ENCODE measurements at places on chromosomes 6 and 20. TPM values are rescaled to one million over a fixed set of nuclear protein-coding genes. Genes with fewer than 3 reads are reported as not detected.
A peak's percentile ranks its signal among the peaks of the same experiment; 100 is the strongest.

- no peak for DNase-seq
Measured at GRCh38 chr6:35321091-35321490, 21.3 kb upstream of the PPARD start.

DNA sequence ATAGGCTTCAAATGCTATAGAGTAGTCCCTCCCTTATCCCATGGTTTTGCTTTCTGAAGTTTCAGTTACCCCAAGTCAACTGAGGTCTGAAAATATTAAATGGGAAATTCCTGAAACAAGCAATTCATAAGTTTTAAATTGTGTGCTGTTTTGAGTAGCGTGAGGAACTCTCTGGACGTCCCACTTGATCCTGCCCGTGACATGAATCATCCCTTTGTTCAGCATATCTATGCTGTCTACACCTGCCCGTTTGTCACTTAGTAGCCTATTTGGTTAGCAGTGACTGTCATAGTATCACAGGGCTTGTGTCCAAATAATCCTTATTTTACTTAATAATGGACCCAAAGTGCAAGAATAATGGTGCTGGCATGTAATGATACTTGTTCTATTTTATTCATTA is 5.0 kb downstream of the PCMT1 start:
- no peak for DNase-seq

GRCh38 chr20:50421356-50422340 is 88.5 kb upstream of the PTPN1 start:
- DNase-seq, result no peak

DNA sequence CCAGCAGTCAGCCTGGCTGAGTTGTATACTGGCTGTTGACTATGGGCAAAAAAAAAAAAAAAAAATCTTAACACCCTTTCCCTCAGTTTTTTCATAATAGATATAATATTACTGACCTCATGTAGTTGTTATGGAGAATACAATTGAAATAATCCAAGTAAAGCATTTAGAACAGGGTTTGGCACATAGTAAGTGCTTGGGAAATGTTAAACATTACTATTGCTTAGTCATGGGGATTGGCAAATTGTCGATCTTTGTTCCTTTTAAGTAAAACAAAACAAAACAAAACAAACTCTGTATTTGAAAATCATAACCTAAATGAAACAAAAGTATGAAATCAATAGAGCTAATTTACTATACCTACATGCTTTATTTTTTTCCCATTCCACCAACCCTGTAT is 458.4 kb downstream of the GRIK2 start:
- DNase-seq, result no peak

GRCh38 chr20:56779452-56780143 is 150.5 kb downstream of the TFAP2C start:
- no peak for DNase-seq

GRCh38 chr6:39899554-39900295 is 34.5 kb downstream of the MOCS1 start:
- DNase-seq, result no peak

- DNase-seq, result no peak
Measured at GRCh38 chr20:63810730-63811490, 20.2 kb downstream of the ZBTB46 start.

- no peak for DNase-seq
Measured at GRCh38 chr6:15058200-15059061, 187.4 kb upstream of the JARID2 start.

- DNase-seq, result no peak
Measured at GRCh38 chr20:47280228-47280627, 76.3 kb downstream of the ZMYND8 start.

- DNase-seq, result peak; percentile 47
Measured at GRCh38 chr6:110541701-110542309, 65.4 kb upstream of the SLC22A16 start.

DNA sequence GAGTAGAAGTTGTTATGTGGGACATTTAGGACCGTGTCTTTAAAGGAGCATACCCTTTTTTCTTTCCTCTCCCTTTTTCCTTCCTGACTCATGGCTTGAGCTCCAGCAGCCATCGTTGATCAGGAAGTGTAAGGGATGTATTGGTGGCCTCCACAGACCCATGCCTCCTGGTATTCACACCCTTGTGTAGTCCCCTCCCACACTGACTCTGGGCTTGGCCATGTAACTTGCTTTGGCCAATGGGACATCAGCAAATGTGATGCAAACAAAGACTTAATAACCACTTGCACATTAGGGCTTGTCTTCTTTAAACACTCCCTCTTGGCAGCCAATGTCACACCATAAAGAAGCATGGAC is 18.9 kb upstream of the SLC13A3 start:
- no peak for DNase-seq

- peak; percentile 64 for DNase-seq
Measured at GRCh38 chr6:35294308-35294945, 3.2 kb upstream of the DEF6 start.

DNA sequence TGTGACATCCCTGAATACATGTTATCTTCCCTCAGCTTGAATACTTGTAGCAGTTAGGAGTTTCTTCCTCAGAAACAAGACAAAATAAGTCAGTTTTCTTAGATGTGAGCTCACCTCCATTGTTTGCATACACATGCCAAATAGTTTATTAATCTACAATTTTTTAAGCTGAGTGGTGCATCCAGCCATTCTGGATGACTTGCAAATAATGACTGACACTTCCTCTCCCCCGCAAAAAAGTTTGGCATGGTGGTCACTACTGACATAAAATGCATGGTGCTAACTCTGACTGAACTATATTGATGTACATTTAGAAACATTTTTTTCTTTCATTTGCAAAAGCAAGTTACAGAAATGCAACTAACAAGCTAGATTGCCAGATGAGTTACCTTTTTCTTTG is 55.5 kb downstream of the CYB5R4 start:
- no peak for DNase-seq

DNA sequence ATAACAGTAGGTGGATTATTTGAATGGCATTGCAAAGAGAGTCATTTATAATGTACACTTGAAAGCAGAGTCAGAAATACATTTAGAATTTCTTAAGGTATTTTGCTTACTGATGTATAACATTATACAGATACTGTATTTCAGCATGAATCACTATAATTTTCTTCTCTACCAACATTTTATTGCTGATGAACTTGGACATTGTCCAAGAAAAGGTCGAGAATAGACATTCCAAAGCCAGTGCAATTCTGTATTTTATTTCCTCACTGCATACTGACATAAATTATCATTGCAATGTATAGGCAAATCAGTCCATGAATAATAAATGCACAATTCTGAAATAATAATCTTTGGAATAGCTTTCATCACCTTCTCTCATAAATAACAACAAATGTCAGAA is 1420.0 kb upstream of the EYS start:
- no peak for DNase-seq

- DNase-seq, result no peak
Measured at GRCh38 chr6:47481806-47482205, 4.2 kb downstream of the CD2AP start.

GRCh38 chr6:133551847-133552341 is 310.7 kb downstream of the EYA4 start:
- DNase-seq, result peak; percentile 69

- no peak for DNase-seq
Measured at GRCh38 chr20:46164254-46164653, 46.1 kb downstream of the CD40 start.

DNA sequence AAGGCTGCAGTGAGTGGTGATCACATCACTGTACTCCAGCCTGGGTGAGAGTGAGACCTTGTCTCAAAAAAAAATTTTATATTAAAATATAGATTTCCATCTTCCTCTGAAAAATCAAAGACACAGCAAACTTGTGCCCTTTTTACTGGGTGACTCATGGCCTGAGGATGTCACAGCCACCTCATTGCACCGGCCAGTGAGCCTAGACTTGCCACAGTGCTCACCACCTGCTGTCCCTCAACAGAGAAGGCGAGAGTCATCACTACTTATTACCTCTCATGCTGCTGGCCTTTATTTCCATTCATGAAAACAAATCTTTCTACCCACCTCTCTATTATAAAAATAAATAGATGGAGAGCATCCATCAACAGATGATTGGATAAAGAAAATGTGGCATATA is 295.8 kb downstream of the PREX1 start:
- no peak for DNase-seq

Gene ATP6V1G2
- total RNA-seq, result 2.3 TPM

Gene PPP1R18
- total RNA-seq, result 13.4 TPM

Gene PKHD1
- not detected for total RNA-seq

Gene ID4
- total RNA-seq, result 1.4 TPM

Gene IDH3B
- 277 TPM for total RNA-seq
